Cerebellar cortex (tissue), 1 donor: ENCODE measurements at places on chromosomes 1 and 21.

- peak; percentile 76 for DNase-seq
Observed at GRCh38 chr1:145960468-145961108, 2.8 kb upstream of the LIX1L start.

DNA sequence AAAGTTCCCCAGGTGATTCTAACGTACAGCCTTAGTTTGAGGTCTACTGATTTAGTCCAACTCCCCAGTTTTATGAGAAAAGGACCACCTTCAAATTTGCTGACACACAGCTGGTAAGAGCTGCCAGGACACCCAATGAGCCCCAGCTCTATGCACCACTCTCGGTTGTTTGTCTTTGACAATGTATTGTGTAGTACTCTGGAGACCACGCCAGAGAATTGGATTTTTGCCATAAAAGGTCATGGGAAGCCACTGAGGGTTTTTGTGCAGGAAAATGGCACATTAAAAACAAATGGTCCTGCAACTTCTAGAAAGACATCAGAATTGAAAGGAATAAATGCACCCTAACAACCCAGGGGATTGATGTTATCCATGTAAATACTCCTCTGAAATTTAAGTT, 7.1 kb upstream of the IER5 start:
- DNase-seq, result no peak

DNA sequence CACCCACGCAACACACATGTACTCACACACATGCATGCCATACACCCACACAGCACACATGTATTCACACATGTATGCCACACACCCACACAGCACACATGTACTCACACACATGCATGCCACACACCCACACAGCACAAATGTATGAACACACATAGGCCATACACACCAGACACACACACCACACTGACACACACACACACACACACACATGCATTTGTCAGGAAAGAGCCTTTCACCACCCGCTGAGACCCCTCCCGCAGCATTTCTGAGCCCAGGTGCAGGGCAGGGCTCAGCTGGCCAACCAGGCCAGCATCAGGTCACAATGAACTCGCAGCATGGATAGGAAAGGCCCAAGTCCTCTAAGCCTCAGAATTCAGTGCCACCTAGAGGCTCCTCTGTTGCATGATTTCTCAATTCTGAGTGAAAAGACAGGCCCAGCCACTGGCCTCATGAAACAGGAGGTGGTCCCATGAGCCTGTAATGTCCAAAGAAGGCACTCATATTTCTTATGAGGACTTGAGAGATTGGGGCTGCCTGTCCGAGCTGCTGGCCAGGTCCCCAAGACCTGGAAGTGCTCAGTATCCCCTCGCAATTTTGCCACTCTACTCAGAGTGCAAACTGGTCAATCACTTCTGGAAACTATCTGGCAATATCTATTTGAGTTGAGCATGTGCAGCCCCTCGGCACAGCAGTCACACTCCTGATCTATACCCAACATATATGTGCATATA, 57.3 kb downstream of the PSMG1 start:
- DNase-seq, result peak; percentile 22

DNA sequence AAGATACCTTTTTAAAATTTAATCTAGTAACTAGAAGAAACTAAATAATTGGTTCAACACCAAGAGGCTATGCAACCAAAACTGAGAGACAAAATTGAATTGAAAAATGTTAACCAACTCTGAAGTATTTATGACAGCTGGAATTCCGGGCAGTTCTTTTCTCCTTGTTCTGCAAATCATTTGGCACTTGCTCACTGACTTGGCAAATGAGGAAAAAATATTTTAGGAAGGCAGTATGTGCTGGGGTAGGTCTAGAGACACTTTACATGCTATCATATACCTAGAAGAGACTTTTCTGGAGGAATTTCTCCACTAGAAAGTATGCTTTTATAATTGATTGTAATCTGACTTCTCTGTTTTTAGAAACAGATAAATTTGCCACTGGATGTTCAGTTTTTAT, 22.1 kb upstream of the SH3D21 start:
- DNase-seq, result no peak

DNA sequence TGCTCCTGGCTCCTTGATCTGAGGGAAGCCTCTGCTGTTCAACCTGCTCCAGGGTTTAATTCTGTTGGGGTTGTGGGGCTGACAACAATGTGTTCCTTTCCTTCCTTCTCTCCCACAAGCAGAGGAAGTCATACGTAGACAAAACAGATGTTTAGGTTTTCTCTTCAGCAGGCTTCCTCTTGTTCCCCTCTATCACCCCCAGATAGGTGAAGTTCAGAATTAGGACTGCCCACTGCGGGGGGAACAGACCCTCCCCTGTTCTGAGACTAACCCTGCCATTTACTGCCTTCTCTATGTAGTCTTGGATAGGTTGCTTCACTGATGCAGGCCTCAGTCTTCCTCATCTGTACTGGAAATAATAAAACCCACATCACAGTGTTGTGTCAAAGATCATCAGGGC, 30.0 kb upstream of the NRDC start:
- DNase-seq, result no peak

GRCh38 chr1:201059401-201059800, 35.9 kb upstream of the KIF21B start:
- DNase-seq, result no peak

- DNase-seq, result peak; percentile 68
Observed at GRCh38 chr1:171727778-171728177, 14.1 kb downstream of the VAMP4 start.
